ENCODE measurements at places on chromosomes 1 and 21. TPM values are rescaled to one million over a fixed set of nuclear protein-coding genes. Genes with fewer than 3 reads are reported as not detected.

OR2T33 gene
- not detected for total RNA-seq

RXFP4 gene
- total RNA-seq = not detected

ST6GALNAC5 gene
- 1.1 TPM for total RNA-seq

CELA3A gene
- not detected for total RNA-seq

MEF2D gene
- total RNA-seq = 4.3 TPM

UTS2 gene
- total RNA-seq = not detected

SPRR2G gene
- total RNA-seq = not detected

CD48 gene
- not detected for total RNA-seq

TMEM51 gene
- total RNA-seq = 6.8 TPM

FOXD3 gene
- not detected for total RNA-seq

FCER1G gene
- not detected for total RNA-seq

CFAP74 gene
- total RNA-seq = not detected

LENEP gene
- total RNA-seq = 0.18 TPM

SYT11 gene
- 37.9 TPM for total RNA-seq

NRIP1 gene
- total RNA-seq = 31.2 TPM

OR2T35 gene
- not detected for total RNA-seq

SAMD11 gene
- 36.6 TPM for total RNA-seq

RGS13 gene
- 0.14 TPM for total RNA-seq

SPATA1 gene
- total RNA-seq = 0.71 TPM

OR6N1 gene
- not detected for total RNA-seq

OR10J1 gene
- not detected for total RNA-seq

SIK1 gene
- total RNA-seq = 1.3 TPM

CHI3L1 gene
- 35.3 TPM for total RNA-seq

All from smooth muscle cell of bladder (primary cell).